NCI-H2029 (cell line): ENCODE measurements at places on chromosomes 5 and 9.

DNA sequence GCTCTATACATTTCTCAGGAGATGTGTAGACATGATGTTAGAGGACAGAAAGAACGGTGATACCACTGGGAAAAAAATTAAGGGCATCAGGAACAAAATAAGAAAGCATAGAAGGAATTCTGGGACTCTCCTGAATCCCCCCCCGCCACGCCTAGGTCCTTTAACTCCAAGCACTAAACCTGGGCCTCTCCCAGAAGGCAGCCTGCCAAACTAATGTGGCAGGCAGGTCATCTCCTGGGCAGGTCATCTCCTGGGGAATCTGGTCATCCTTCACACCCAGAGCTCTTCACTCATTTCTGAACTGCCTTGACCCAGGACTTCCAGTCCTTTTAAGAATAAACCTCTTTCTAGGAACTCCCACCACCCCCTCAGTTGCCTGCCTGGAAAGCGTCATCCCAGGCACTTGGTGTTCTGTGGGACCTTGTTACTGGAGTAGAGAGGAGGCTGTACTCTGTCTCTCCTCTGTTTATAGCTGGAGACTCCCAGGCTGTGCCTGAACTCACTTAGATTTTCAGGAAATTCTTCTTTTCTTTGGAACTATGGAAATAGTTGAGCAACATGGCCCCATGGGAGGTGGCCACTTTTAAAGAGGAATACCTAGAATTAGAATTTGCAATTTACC lies 24.1 kb downstream of the PSAT1 start:
- no peak for DNase-seq

GRCh38 chr9:76761448-76761847 lies 2.8 kb upstream of the PCA3 start:
- DNase-seq = no peak

DNA sequence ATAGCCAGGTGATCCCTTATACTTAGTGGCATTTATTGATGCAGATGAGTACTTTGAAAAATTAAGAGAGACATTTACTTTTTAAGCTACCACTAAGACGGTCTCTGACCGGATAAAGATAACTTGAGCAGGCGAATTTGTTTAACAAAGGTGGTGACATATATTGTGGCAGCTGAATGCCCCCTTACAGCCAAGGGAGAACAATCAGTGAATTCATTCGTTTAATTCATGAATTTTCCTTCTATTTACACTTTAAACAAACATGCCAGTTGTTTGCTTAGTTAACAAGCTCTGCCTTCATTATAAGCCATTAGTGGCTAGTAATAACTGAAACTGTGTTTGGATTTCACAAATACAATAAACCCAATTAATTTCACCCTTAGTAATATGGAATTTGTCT lies 187.1 kb downstream of the AOPEP start:
- DNase-seq = peak; percentile 20

- DNase-seq = peak; percentile 78
These were observed 42.5 kb upstream of the EXOC3 start for GRCh38 chr5:400282-401145.
